A673 (cell line): ENCODE measurements at places on chromosomes 3 and 15. TPM values are rescaled to one million over a fixed set of nuclear protein-coding genes. Genes with fewer than 3 reads are reported as not detected.
A peak's percentile ranks its signal among the peaks of the same experiment; 100 is the strongest.

- DNase-seq = no peak
Observed at GRCh38 chr3:177026505-177027277, 170.6 kb downstream of the TBL1XR1 start.

The TRIM42 gene
- not detected in 2 replicates for total RNA-seq

The SLC24A5 gene
- not detected in 2 replicates for total RNA-seq

- no peak for DNase-seq
Observed at GRCh38 chr15:59636184-59636583, 21.1 kb downstream of the GTF2A2 start.

GRCh38 chr3:177960722-177961121, 575.5 kb upstream of the KCNMB2 start:
- DNase-seq = no peak

- no peak for DNase-seq
Observed at GRCh38 chr3:23051240-23052140, 151.6 kb upstream of the UBE2E2 start.

DNA sequence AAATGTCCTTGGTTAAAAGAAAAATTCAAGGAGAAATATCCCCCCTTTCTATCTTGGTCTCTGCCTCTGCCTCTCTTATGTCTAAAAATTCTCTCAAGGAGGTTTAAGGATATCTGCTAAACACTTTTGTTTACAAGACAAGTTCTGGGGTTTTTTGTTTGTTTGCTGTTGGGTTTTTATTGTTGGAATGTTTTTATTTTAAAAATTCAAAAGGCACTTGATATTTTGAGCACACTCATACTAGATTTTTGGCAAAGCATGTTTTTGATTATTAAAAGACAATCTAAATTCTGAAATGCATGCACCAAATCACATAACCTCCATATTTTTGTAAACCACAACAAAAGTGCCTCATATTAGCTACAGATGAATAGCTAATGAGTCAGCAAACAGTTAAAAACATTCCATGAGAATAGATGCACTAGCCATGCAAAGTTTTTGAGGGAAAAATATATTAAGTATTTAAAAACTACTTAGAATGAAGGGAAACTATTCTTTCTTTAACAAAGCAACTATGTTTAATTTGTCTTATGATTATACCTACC, 84.6 kb downstream of the ZBTB20 start:
- no peak for DNase-seq

- no peak for DNase-seq
Observed at GRCh38 chr3:153889905-153890334, 231.3 kb upstream of the ARHGEF26 start.

DNA sequence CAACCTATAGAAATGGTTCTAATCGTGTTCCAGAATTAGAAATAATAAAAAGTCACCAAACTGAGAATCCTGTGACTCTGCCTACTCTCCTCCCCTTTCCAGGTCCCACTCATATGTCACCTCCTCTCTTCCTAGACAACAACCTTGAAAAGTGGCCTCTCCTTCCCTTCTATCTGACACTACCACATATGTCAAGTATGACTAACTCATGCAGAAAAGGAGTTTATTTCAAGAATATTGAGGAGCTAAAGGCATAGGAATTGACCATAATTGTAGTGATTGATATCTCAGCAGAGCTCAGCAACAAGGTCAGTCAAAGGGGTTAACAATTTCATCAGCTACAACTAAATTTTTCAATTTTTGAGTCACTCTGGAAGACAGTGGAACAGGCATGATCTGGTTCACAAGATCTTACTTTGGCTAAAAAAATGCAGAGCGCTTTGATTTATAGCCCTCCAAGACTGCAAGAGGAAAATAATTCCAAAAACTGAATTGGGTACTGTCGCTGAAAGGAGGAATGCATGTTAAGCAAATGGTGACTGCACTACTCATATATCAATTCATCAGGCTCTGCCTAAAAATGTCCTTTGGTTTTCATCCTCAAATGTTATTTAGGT, 160.6 kb upstream of the ARHGEF26 start:
- no peak for DNase-seq

GRCh38 chr3:123733805-123734526, 149.1 kb upstream of the HACD2 start:
- no peak for DNase-seq

The ATP13A4 gene
- total RNA-seq = not detected in 2 replicates

The GOLGA6L2 gene
- total RNA-seq = not detected in 2 replicates

GRCh38 chr15:28094732-28095521, 4.2 kb downstream of the OCA2 start:
- DNase-seq = no peak

The CYP1A2 gene
- total RNA-seq = not detected in 2 replicates

- no peak for DNase-seq
Observed at GRCh38 chr15:33068007-33068481, 126.5 kb downstream of the FMN1 start.

- no peak for DNase-seq
Observed at GRCh38 chr3:99471353-99472323, 166.8 kb upstream of the COL8A1 start.

DNA sequence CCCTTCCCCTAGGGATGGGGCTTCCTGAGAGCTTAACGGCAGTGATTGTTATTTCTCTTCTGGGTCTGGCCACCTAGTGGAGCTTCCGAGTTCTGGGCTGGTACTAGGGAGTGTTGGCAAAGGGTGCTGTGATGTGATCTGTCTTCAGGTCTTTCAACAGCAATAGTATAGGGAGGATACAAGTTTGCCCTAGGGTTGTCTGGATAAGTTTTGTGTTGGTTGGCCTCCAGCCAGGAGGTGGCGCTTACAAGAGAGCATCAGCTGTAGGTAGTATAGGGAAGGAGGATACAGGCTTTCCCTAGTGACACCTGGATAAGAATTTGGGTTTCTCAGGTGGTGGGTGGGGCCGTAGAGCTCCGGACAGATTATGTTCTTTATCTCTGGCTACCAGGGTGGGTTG, 19.2 kb upstream of the CPOX start:
- DNase-seq = peak; percentile 23

DNA sequence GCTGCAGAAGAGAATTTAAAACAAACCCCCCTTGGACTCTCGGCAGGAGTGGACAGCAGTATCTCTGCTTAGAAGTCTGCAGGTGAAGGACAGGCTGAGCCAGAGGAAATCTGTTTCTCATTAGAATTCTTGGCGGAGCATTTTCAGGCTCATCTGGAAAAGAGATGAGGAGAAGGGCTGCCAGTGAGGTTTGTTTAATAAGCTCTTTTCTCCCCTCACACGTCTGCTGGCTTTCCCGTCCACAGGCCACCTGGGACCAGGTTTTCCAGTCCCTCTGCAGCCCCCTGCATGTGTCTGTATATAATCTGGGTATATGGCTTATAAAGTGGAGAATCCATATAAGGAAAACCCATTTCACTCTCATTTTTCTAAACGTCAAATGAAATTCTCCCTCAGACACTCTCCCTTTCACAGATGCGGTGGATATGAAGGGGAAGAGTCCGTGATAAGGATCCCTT, 155.4 kb upstream of the TPM1 start:
- no peak for DNase-seq

- no peak for DNase-seq
Observed at GRCh38 chr3:172929451-172929850, 178.9 kb downstream of the ECT2 start.

DNA sequence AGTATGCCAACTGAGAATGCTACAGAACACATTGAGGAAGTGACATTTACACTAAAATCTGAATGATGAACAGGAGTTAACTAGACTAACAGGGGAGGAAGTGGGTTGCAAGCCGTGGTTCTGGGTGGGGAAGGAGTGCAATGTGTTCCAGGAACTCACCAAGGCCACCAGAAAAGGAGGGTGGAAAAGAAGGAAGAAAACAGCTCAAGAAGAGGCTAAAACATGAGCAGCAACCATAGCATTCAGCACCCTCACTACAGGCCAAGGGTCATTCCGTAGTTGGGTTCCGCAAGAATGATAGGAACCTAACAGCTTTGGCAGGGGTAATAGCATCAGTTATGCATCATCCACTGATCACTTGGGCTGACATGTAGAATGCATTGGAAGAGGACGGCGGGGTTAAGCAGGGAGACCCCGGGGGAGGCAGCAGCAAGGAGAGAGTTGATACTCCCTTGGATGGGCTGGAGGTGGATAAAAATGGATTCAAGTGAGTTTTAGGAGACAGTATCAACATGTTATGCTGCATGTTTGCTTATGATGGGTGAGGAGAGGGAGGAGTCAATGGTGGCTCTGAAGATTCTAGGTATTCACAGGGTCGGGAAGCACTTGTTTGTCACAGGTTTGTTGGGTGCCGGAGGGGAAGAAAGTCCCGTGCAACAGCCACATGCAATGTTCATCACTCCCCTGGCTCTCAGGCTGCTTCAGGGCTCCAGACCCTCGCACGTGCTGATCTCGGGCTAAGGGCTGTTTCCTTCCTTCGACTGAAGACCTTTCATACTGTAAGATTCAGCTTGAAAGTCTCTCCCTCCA, 53.2 kb downstream of the LIPC start:
- no peak for DNase-seq

- DNase-seq = no peak
Observed at GRCh38 chr3:5227812-5228211, 40.3 kb downstream of the EDEM1 start.

GRCh38 chr3:185701611-185702261, 115.6 kb downstream of the SENP2 start:
- no peak for DNase-seq

GRCh38 chr3:24135280-24135679, 190.2 kb downstream of the NR1D2 start:
- DNase-seq = no peak

GRCh38 chr3:20136231-20136630, 49.8 kb downstream of the SGO1 start:
- no peak for DNase-seq

- peak; percentile 35 for DNase-seq
Observed at GRCh38 chr15:90154861-90155626, 46.1 kb upstream of the SEMA4B start.

DNA sequence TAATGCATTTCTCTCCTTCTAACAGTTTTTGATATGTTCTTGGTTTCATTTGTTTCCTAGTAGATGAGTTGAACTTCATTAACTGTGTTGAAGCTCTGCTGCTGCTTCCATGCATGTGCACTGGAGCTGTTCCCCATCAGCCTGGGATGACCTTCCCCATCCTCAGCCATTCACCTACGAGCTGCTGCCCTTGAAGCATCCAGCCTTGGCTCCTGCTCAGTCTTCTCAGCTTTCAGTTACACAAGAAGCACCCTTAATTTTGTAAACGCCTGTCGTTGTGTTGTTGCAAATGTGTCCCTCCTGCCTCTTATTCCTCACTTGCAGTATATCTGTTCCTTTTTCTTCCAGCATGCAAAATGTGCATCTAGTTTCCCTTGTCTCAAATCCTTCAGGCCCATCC, 8.5 kb upstream of the ZXDC start:
- no peak for DNase-seq

- DNase-seq = no peak
Observed at GRCh38 chr3:41274944-41275668, 75.8 kb downstream of the CTNNB1 start.

- DNase-seq = no peak
Observed at GRCh38 chr15:55518009-55518408, 10.0 kb upstream of the DNAAF4 start.

The PLA2G4D gene
- total RNA-seq = not detected in 2 replicates
